ENCODE measurements at places on chromosomes 11 and 22. TPM values are rescaled to one million over a fixed set of nuclear protein-coding genes. Genes with fewer than 3 reads are reported as not detected.

GRCh38 chr11:107504981-107505380, 47.4 kb upstream of the CWF19L2 start:
- no peak for DNase-seq
- peaks cover 14% of the 10 kb centered on the region for H3K36me3 ChIP-seq
- no peak overlapping the region for H3K27ac ChIP-seq
- no peak overlapping the region for H3K4me3 ChIP-seq

DNA sequence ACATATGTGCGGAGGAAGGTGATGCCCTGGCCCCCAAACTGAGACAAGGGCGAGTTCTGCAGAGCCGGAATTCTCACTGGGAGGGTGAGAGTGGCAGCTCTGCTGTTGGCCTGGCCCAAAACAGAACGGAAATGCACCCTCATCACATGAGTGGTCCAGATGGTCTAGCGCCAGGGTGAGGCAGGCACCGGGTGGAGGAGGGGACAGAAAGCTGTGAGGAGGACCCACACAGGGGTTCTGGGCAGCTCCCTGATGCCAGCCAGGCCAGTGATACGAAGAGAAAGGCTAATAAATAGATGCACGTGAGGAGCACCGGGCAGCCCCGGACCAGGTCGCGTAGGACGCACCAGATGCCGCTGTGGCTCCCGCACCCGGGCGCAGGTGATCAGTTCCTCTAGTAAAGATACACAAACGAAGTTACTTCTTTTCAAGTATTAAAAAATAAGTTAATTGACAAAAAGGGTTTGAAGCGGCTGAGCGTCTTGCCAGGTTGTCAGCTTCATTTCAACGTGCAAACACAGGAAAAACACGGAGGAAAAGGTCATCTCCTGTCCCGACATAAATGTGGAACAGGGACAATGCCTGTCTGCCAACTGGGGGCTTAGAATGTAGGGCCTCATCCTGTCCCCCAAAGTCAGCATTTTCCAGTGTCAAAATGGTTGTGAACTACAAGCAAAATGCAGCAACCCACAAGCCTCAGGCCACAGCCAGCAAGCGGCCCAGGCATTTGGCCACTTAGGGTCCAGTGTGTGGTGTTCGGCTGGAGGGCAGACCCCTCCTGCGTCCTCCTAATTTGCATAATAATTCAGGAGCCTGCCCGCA, 15.3 kb upstream of the BID start:
- no peak for DNase-seq
- no peaks in the 10 kb centered on the region for H3K27me3 ChIP-seq
- H3K4me3 ChIP-seq = no peak overlapping the region
- H3K27ac ChIP-seq = no peak overlapping the region
- H3K4me1 ChIP-seq = no peaks in the 10 kb centered on the region

DNA sequence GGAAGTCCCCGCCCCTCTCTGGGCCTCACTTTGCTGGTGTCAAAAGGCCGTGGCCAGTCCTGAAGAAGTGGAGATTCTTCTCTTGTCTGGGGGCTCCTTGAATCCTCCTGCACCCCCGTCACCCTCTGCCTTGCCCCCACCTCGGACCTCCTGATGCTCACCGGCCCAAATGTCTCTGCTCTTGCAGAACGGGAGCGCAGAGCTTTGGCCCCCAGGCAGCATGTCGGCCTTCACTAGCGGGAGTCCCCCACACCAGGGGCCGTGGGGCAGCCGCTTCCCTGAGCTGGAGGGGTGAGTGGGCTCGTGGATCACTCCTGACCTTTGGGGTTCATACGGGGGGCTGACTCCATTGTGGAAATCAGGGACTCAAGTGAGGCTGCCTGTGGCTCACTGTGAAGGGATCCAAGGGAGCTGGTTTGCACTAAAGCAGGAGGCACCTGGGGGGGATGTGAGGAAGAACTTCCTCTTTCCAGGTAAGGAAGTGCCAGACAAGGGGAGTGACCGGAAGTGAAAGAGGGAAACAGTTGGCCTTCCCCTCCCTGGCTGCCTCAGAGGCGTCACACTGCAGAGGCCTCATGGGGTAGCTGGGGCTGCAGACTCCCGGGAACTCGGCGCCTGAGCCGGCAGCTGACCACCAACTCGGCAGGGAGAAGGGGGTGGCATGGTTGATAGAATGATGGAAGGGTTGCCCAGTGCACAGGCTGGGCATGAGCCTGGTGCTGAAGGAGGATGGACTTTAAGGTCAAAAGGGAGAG, 23.1 kb downstream of the CSF2RB start:
- no peaks in the 10 kb centered on the region for H3K36me3 ChIP-seq
- no peaks in the 10 kb centered on the region for H3K4me1 ChIP-seq
- no peak for DNase-seq
- H3K27ac ChIP-seq = no peak overlapping the region
- no peak overlapping the region for H3K4me3 ChIP-seq
- peaks cover 13% of the 10 kb centered on the region for H3K27me3 ChIP-seq

DNA sequence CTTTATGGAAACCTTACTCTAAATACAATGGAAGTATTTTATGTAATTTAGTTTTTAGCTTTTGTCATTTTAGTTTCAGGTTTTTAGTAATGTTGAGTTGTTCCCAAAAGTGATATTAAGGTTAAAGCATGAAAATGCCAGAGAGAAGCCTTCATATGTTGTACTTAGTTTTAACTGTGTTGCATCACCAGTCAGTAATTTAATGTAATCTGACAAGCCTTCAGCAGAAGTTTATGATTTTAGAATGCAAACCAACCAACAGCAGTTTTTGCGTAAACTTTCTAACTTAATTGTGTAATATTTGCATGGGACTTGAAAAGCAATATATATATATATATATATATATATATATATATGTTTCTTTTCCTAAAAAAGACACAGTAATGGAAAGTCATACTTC, 110.6 kb downstream of the MSANTD4 start:
- no peaks in the 10 kb centered on the region for H3K36me3 ChIP-seq
- no peak for DNase-seq
- no peaks in the 10 kb centered on the region for H3K27me3 ChIP-seq
- H3K27ac ChIP-seq = no peak overlapping the region
- no peak overlapping the region for H3K4me3 ChIP-seq
- H3K4me1 ChIP-seq = no peaks in the 10 kb centered on the region

DNA sequence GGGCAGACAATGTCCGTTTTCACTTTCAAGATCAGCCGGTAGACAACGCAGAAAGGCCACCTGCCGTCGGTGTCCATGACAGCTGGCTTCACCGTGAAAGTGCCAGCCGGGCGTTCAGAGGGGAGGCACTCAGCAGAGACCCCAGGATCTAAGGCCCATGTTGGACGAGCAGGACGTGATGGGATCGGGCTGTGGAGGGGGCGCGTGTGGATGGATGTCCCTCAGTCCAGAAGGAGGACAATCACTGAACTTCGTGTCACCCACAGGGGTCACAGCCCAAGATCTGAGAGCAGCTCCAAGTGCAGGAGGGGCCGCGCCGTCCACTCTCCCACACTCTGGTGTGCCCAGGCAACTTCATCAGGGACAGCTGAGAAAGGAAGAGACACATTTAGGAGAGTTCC, 164.4 kb downstream of the BRD1 start:
- no peak overlapping the region for H3K4me3 ChIP-seq
- no peaks in the 10 kb centered on the region for H3K36me3 ChIP-seq

DNA sequence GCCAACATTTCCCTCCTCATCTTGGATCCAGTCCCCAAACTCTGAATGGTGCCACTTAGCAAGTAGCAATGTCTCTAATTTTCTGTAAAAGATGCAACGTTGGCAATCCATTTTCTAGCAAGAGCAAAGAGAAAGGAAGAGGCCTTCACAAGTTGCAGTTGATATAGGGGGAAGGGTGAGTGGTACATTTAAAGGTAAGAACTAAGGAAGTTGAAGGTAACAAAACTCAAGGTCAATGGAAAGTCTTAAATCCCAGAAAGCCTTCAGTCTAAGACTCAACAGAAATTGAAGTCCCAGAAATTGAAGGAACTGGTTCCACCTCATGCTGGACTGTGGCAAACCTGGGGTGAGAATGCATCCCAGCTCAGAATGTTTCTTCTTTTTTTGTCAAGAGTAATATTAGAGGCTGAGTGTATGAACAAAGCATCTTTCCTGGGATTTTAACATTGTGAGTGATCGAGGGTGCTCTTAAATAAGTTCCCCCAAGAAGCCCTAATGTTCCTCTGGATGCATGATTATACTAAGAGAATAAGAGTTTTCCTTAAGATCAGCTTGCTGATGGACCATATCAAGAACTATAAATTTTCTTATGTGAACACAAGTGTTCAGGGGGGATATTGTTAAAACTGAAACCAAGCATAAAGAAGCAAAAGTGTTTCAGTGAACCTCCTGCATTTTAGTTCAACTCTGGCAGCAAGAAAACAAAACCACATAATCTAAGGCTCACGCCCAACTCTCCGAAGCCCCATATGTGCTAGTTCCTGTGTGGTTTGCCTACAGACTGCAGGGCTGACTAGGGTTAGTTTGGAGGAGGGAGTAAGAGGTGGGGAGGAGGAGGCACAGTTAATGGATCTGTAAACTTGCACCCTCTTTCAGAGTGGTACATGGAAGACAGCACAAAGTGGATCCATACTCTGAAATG, at the start of gene GRAP2:
Gene GRAP2, plus strand, starts transcription at position 779 of the 922 bp plus-strand sequence. CDS start 46,023 bp downstream, outside the sequence.
- no peaks in the 10 kb centered on the region for H3K36me3 ChIP-seq
- no peaks in the 10 kb centered on the region for H3K4me1 ChIP-seq
- no peak for DNase-seq
- H3K27me3 ChIP-seq = peaks cover 16% of the 10 kb centered on the region

DNA sequence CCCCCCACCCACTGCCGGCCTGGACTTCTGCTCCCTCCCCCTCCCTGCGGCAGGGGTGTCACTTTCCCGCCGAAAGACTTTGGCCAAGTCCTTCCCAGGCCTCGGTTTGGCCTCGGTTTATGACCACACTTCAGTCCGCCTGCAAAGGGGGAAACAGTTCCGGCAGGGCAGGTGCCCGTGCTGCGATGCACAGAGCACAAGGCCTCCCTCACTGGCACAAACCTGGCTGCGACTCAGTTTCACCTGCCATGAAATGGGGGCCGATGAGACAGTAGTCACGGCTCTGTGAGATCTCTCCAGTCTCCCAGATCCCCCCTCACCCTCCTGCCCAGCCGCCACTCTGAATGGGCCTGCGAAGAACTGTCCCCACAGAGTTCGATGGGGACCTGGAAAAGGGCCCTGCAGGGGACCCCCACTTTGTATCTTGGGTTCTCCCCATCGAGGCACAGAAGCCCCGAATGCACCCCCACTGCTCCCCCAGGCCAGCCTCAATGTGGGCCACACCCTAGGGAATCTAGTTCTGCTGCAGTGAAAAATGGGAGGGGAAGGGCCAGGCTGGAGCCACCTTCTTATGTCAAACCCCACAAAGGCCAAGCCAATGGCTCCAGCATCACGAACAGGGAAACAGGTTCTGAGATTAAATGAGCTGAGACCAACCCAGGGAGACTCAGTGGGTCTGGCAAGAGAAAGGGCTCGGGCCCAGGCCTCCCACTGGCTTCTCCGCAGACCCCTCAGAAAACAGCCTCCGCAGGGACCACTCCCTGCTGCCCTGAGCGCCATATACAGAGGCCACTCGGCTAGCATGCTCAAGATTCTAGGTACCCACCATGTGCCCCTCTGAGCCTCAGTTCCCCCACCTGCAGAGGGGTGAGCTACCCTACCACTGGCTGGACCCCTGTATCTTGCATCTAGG, 29.0 kb downstream of the ARVCF start:
- H3K27ac ChIP-seq = no peak overlapping the region
- peaks cover 49% of the 10 kb centered on the region for H3K4me1 ChIP-seq
- peak; percentile 62 for DNase-seq

DNA sequence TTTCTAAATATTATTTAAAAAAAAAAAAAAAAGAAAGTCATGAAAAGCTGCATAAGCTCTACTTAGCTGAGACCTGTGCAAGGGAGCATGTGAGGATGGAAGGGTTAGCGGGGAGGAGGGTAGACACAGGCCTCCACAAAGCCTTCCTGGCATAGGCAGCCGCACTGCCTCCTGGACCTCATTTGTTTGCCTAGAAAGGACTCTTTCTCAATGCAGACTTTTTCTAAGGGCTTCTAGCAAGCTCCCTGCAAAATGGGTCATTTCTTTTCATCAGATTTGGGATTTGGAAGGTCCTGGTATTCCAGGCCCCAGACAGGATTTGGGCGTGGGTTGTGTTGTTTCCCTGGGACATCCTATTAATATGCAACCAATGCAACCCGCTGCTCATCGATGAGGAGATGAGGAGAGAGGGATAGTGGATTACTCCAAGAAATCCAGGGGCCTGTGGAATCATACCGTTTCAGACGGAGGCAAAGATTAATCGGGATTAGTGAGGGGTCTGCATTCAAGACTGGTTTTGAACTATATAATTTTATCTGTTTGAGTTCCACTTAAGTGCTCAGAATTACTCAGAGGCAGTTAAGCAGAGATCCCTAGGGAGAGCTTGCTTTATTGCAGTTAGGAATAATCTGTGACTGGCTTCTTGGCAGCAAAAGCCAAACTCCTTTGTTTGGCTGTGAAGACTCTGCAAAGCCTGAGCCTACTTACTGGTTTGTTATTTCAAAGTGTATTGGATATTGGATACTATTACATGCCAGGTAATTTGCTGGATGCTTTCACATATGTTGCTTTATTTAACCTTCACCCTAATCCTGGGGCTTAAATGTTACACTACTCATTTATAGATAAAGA, 106.9 kb upstream of the NAV2 start:
- H3K27me3 ChIP-seq = peaks cover 2% of the 10 kb centered on the region
- peak overlapping the region; percentile 11 for H3K27ac ChIP-seq
- H3K4me3 ChIP-seq = no peak overlapping the region
- H3K36me3 ChIP-seq = peaks cover 5% of the 10 kb centered on the region
- no peak for DNase-seq

- no peaks in the 10 kb centered on the region for H3K27me3 ChIP-seq
- H3K4me3 ChIP-seq = peak overlapping the region; percentile 79
- DNase-seq = no peak
- H3K4me1 ChIP-seq = peaks cover 22% of the 10 kb centered on the region
- H3K36me3 ChIP-seq = no peaks in the 10 kb centered on the region
Measured at GRCh38 chr22:39350757-39351688, 1.2 kb downstream of the SYNGR1 start.

GRCh38 chr11:115322553-115323203, 181.5 kb downstream of the CADM1 start:
- DNase-seq = no peak
- peaks cover 7% of the 10 kb centered on the region for H3K4me1 ChIP-seq
- H3K27me3 ChIP-seq = no peaks in the 10 kb centered on the region
- H3K4me3 ChIP-seq = no peak overlapping the region
- H3K36me3 ChIP-seq = no peaks in the 10 kb centered on the region
- no peak overlapping the region for H3K27ac ChIP-seq

The OR8G1 gene
- not detected for total RNA-seq

The OOSP1 gene
- total RNA-seq = not detected

The TUBA8 gene
- total RNA-seq = 1.4 TPM

Measured in chondrocyte (in vitro differentiated cells).